Muscle of leg (tissue), 16 donors: ENCODE measurements at places on chromosomes 16 and 17.

- DNase-seq = peak; percentile 82
Observed at GRCh38 chr16:49019081-49019633, 262.5 kb downstream of the CBLN1 start.

DNA sequence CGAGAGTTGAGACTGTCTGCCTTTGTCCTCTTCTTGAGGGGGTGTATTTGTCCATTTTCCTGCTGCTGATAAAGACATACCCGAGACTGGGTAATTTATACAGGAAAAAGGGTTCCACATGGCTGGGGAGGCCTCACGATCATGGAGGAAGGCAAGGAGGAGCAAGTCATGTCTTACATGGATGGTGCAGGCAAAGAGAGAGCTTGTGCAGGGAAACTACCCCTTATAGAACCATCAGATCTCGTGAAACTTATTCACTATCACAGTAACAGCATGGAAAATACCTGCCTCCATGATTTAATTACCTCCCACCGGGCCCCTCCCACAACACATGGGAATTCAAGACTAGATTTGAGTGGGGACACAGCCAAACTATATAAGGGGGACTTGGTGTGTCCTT, 338.2 kb upstream of the TNRC6C start:
- no peak for DNase-seq

GRCh38 chr16:27642756-27643155, 92.8 kb downstream of the KATNIP start:
- no peak for DNase-seq

DNA sequence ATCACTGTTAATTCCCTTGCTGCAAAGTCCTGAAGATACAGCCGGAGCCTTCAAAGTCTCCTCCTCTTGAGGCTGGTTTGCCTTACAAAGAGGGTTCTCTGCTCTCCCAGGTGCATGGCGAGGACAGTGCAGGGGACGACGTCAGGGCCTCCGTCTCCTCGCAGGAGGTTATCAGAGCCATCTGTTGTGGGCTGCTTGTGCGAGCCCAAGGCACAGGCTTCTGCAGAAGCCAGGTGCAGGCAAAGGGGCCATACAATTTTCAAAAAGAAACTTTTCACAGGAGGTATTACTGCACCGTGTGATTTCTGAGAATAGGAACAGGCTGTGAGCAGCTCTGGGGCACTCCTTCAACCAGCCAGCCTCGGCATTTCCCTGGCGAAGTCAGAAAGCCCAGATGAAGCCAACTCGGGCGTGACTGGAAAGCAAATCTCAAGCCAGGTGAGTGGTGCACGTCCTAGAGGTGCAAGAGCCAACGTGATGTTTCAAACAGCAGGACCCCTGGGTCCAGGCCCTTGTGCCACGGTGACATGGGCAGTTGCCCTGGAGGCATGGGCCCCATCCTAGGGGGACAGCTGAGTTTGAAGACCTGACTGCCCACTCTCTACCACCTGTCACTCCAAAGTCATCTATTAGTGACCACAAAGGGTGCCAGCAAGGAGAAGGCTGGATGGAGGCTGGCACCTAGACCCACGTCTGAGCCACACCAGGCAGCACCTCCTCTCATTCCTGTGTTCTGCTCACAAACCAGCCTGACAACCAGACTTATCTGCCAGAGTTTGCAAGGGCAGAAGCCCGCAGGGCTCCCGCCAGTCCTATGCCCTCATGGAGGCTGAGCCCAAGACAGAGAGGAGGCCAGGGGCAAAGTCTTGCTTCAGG, 68.6 kb downstream of the SMPD3 start:
- DNase-seq = no peak

DNA sequence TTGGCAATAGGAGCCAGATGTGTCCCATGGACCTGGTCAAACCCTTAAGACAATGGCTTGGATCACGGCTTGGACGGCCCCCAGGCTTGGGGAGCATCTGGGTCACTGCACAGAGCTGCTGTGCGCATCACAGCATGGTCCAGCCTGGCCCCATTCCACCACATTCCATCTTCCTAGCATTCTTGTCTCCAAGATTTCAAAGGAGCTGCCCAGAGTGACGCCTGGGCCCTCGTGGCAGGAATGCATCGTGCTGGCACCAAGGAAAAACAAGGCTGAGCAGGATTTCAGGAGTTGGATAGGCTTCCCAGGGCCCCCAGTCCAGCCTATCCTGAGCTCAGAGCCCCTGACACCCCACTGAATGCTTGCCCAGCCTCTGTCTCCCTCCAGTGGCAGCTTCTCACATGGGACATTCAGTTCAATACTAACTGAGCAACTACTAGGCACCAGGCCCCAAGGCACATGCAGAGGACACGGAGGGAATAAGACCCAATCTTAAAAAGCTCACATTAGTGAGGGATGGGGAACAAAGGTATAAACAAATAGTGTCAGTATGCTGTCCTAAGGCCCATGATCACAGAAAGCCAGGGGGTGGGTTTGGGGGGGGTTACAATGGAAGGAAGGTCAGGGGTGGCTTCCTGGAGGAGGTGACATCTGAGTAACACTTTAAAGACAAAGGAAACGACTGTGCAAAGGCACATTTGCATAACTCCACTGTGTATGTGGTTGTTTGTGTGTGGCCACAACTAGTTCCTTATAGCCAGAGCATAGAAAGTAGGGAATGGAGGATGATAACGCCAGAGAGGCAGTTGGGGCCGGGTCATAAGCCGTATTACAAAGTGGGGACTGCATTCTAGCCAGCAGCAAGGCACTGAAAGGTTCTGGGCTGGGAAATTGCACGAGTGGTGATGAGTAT, 34.1 kb downstream of the TK2 start:
- DNase-seq = no peak

DNA sequence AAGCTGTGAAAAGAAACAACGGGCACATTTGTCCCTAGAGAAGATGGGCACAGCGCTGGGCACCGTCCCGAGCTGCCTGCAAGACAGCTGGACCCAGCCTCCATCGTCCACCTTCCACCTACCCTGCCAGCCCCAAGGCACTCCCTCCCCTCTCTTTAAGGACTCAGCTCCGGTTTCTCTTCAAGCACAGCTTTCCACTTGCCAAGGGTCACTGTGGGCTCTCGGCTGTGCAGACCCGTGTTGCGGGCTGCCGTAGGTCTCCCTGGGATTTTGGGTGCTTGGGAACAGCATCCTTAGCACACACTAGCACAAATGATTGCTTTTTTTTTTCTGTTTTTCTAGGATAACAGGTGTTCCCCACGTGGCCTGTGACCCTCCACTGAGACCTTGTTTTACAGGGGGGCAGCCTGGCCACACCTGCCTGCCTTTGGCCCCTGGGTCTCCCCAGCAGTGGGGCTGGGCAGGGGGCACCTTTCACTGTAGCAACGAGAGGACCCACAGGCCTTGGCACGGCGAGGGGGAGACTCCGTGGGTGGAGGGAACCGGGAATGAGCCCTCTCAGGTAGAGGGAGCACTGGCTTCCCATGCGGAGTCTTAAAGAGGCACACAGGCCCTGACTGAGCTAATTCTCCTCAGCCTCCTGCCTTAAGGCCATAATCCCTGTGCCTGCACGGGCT, 1.4 kb downstream of the CHMP6 start:
- peak; percentile 7 for DNase-seq

DNA sequence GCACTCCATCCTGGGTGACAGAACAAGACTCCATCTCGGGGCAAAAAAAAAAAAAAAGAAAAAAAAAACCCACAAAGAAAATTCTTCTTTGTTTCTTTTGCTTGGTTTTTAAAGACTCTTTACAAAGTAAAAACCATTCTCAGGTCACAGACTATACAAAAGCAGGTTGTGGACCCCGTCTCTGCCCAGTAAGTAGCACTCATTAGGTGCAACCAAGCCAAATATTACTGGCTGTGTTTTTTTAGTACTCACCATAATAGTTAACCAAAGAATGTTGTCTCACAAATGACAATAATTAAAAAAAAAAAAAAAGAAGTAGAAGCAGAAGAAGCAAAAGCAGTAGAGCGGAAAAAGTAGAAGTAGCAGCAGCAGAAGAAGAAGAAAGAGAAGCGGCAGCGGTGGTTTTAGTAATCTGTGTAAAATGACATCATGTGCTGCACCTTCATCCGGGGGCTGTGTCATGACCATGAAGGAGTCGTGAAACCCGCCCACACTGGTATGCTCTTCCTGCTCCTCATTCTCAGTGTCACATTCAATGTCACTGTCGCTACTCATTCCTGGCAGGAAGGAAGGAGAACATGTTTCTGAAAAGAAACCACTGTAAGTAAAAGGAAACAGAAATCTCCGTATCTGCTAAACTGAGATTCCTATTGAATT, 105.4 kb downstream of the TRIM37 start:
- DNase-seq = peak; percentile 52

GRCh38 chr17:27928587-27928986, 35.4 kb upstream of the LYRM9 start:
- no peak for DNase-seq

DNA sequence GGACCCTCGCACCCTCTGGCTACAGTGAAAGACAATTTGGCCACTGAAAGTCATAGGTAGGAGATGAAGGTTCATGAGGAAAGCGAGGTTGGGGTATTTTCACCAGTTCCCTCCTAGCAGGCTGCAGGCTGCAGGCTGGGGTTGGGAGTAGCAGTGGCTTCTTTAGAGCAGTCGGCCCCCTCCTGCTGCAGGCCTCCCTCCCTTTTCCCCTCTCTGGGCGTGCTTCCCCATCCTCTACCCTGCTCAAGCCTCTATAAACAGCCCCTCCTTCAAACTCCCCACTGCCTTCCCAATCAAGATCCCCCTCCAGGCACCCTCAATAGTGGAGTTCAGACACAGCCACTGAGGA, 41.8 kb downstream of the GAS7 start:
- DNase-seq = no peak

- DNase-seq = no peak
Observed at GRCh38 chr17:12078791-12079190, 58.1 kb downstream of the MAP2K4 start.

- DNase-seq = no peak
Observed at GRCh38 chr17:63325808-63326207, 120.3 kb downstream of the CYB561 start.

- peak; percentile 25 for DNase-seq
Observed at GRCh38 chr16:68396481-68396880, 51.8 kb downstream of the SMPD3 start.

DNA sequence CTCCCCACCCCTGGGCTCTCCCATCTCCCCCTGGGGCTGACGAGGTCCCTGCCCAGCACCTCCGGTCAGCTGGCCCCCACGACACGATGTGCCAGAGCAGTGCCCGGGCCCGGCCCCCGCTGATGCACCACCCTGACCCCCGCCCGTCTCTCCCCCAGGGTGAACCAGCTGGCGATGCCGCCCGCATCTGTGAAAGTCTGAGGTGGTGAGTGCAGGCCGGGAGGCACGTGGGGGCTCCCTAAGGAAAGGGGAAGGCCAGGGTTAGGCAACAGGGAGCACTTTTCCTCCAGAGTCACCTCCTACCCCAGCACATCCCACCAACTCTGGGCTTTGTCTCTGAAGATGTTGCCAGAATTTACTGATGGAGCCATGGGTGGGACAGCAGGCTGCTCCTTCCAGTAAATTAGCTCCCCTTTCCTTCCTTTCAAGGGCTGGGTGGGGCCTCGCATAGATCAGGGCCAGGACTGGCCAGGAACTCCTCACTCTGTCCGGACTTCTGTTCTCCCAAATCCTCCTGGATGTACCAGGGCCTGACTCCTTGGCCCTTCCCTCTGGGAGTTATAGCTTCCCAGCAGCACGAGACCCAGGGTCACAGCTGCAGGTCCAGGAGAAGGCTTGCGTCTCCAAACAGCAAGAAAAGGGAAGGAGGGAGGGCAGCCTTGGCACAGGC, 18.3 kb downstream of the MYBBP1A start:
- DNase-seq = peak; percentile 62

DNA sequence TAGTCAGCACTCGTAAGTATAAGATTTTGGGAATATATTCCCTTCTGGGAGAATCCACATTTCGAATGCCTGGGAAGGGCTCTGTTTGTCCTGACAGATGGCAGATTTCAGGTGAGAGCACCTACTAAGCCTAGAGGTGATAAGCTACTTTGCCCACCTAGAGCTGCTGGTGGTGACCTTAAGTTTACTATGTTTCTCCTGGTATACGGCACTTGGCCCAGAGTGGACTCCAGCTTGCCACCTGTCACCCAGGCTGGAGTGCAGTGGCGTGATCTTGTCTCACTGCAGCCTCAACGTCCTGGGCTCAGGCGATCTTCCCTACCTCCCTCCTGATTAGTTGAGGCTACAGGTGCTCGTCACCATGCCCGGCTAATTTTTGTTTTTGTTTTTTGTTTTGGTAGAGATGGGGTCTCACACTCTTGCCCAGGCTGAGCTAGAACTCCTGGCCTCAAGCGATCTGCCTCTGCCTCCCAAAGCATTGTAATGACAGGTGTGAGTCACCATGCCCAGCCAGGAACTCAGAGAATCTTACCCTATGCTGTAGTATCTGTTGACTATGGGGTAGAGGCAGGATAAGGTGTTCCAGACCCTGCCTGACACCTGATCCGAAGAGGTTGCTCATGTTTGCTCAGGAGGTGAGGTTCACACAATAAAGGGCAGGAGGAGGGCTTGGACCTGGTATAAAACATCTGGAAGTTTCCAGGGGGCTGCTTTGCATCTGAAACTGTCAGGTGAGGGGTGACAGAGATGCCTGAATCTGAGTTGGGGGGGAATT, at the start of gene ZG16:
Gene ZG16 (plus strand): TSS at position 681 of the 775 bp plus-strand sequence. CDS start 1,011 bp downstream, outside the sequence.
- DNase-seq = no peak

GRCh38 chr17:74413491-74413890, 18.4 kb upstream of the GPRC5C start:
- no peak for DNase-seq

GRCh38 chr16:10940501-10941079, 1.7 kb downstream of the DEXI start:
- peak; percentile 57 for DNase-seq

DNA sequence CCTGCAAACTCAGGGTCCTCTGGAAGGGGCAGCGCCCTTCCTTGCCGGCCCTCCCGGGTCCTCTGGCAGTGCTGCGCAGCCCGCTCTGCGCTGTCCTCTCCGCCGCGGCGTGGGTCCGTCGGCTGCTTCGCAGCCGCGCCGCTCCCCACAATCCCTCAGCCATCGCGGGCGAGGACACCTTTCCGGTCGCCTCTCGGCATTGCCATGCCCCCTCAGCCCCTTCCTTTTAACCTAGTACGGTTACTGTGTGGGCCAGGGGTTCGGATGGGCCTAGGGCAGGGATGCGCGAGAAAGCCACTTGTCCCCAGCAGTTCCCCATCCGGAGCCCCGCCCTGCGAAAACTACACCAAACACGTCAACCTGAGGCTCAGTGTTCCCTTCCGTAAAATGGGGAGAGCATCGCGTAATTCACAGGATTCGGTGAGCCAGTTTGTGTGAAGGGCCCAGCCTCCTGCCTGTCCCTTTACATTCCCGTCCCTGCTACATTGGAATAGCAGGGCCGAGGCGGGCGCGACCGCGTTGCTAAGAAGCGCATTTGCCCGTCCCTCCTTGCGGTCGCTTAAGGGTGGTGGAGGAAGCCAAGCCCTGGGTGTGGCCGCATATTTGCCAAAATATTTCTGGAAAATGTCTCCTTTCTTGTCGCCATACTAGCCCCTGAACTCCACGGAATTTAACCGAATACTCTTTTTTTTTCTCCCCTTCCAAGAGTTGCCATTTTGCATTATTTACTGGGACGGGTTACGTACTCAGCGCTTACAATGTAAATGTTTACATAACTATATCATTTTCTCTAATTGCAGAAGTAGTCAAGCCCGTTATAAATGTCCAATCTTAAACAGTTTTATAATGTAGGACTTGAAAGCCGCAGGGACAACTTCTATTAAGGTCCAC, 13.2 kb downstream of the COPZ2 start:
- peak; percentile 58 for DNase-seq

GRCh38 chr16:79788949-79789348, 188.4 kb upstream of the MAF start:
- no peak for DNase-seq

GRCh38 chr16:85536073-85536410, 77.1 kb upstream of the GSE1 start:
- peak; percentile 54 for DNase-seq
